Fibroblast of villous mesenchyme (primary cell): ENCODE measurements at places on chromosomes 3 and 15.

DNA sequence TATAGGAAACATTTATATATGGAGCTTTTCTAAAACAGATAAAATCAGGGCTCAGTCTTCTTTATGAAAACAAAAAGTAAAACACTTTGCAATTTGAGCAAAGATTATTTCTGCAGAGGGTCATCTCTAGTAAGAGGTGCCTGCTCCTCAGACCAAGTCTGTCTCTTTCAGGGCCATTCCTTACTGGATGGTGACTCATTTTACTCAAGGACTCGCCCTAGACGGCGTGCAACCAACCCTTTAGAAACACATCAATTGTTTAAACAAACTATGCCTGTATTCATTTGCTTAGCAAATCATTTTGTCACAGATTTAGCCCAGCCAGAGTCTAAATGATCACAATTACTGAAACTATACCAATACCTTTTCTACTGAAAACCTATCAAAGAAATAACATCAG, 242.8 kb upstream of the ICE2 start:
- DNase-seq, result peak; percentile 37

DNA sequence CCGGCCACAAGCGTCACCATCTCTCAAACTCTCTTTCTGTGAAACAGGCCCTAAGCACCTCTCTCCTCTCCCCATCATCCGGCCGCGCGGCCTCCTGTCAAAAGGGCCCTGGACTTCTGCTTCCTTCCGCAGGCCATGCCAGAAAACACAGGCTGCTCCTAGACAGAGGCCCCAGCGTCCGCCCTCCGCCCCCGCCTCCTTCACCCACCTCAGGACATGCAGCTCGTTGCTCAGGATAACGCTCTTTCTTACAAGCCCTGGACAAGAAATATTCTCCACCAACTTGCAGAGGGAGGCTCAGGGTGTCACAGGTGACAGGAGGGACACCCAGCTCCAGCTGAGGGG, 212.0 kb downstream of the XXYLT1 start:
- no peak for DNase-seq

- DNase-seq, result no peak
Observed at GRCh38 chr3:127139601-127140500, 53.1 kb upstream of the PRR23E start.

DNA sequence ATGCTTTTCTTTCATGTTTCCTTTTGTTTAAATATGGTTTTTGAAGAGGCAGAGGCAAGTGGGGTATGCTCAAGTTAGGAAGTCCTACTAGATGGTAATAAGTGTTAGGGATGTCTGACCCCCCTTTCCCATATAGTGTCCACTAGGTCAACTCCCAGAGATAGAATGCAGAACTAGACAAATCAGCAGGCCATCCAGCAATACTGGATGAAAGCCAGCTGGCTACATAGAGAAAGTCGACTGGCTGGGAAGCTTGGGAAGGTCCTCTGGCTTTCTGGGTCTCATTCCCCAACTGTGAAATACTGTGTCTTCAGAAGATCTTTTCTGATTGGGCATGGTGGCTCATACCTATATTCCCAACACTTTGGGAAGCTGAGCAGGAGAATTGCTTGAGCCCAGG, 113.8 kb downstream of the SNRK start:
- DNase-seq, result no peak

DNA sequence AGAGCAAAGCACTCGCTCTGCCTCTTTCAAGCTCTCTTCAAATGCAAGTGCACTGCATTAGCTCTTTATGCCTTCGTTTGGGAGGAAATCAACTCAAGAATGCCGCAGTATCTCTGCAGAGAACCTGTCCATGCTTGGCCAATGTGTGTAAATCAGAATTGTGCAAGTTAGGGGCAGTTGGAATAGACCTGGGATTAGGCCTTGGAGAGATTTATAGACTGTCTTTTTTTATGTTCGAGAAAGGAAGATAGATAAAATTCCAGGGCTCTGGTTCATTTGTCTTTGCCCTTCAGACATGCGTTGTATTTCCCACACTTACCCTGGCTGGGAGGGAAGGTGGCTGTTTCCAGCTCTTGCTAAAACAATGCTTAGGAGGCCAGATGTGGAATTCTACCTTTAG, 163.7 kb downstream of the MOBP start:
- peak; percentile 60 for DNase-seq

GRCh38 chr3:151144016-151144415, 58.6 kb downstream of the MED12L start:
- DNase-seq, result no peak

- DNase-seq, result peak; percentile 69
Observed at GRCh38 chr3:182212479-182213076, 500.9 kb downstream of the SOX2 start.
